ENCODE measurements at places on chromosomes 2 and 18. TPM values are rescaled to one million over a fixed set of nuclear protein-coding genes. Genes with fewer than 3 reads are reported as not detected.

Gene HTR2B
- total RNA-seq, result 3.8 TPM

Gene FAM237A
- total RNA-seq, result not detected

Gene MBD1
- total RNA-seq, result 20.3 TPM

- H3K4me3 ChIP-seq, result no peak overlapping the region
- H3K4me1 ChIP-seq, result peaks cover 9% of the 10 kb centered on the region
- H3K27me3 ChIP-seq, result no peaks in the 10 kb centered on the region
- peak overlapping the region; percentile 50 for H3K27ac ChIP-seq
Measured at GRCh38 chr18:9113468-9114149, 11.1 kb downstream of the NDUFV2 start.

DNA sequence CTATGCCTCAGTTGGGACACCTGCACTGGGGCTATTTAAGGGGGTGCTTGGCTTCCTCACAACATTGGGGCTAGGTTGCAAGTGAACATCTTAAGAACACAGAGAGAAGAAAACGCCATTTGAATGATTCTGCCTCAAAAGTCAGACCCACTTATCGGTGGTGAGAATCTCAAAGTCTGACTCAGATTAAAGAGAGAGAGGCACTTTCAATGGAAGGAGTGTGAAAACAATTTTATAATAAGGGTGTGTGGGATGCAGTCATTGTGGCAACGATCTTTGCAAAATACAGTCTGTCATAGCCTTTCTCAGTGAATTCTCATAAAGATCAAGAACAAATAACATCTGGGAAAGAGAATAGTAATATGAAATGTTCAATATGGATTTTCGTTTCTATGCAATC is 41.8 kb downstream of the CCDC102B start:
- DNase-seq, result no peak
- H3K4me3 ChIP-seq, result no peak overlapping the region
- H3K4me1 ChIP-seq, result no peaks in the 10 kb centered on the region
- H3K27ac ChIP-seq, result no peak overlapping the region
- H3K27me3 ChIP-seq, result no peaks in the 10 kb centered on the region

Gene SELENOI
- 2.8 TPM for total RNA-seq

DNA sequence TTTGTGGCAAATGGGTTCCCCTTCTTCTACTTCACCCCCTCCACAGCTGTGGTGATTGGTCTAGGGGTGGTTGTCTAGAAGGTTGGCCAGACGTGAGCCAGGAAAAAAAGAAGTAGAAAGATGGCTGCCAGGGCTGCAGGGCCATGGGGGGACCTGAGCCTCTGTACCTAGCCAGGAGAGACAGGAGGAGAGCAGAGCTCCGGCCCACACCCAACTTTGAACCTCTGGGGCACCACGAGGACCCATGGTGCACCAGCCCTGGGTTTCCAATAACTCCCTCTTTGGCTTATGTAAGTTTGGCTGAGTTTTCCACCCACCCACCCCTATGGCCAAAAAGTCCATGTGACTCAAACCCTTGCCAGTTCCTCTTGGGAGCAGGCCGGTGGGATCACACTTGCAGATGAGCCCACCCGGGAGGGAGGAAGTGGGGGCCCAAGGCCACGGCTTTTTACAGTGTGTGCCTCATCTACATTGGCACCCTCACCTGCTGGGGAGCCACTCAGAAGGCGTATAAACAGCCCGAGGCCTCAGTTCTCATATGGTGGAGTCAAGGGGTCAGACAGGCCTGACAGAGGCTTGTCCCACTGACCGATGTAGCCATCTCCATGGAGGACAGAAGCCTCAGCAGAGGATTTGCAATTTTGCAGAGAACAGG is 293.1 kb upstream of the HDAC4 start:
- H3K36me3 ChIP-seq, result no peaks in the 10 kb centered on the region
- no peaks in the 10 kb centered on the region for H3K27me3 ChIP-seq
- no peak for DNase-seq
- no peak overlapping the region for H3K27ac ChIP-seq
- no peak overlapping the region for H3K4me3 ChIP-seq

GRCh38 chr18:70337139-70337972 is 48.5 kb downstream of the SOCS6 start:
- DNase-seq, result no peak
- no peaks in the 10 kb centered on the region for H3K4me1 ChIP-seq
- H3K36me3 ChIP-seq, result no peaks in the 10 kb centered on the region
- no peaks in the 10 kb centered on the region for H3K27me3 ChIP-seq

Measured in uterus (tissue), 4 donors.